ENCODE measurements at places on chromosomes 2 and 18. TPM values are rescaled to one million over a fixed set of nuclear protein-coding genes. Genes with fewer than 3 reads are reported as not detected.
A peak's percentile ranks its signal among the peaks of the same experiment; 100 is the strongest.

GRCh38 chr2:234373060-234373459, 123.8 kb downstream of the ARL4C start:
- no peaks in the 10 kb centered on the region for H3K27me3 ChIP-seq
- no peaks in the 10 kb centered on the region for H3K36me3 ChIP-seq
- DNase-seq: no peak
- H3K4me3 ChIP-seq: no peak overlapping the region
- no peak overlapping the region for H3K27ac ChIP-seq
- H3K4me1 ChIP-seq: peaks cover under 1% of the 10 kb centered on the region

Gene EVX2
- 0.70 TPM for total RNA-seq

- H3K4me3 ChIP-seq: no peak overlapping the region
- DNase-seq: no peak
- H3K27ac ChIP-seq: no peak overlapping the region
- no peaks in the 10 kb centered on the region for H3K4me1 ChIP-seq
- no peaks in the 10 kb centered on the region for H3K27me3 ChIP-seq
- no peaks in the 10 kb centered on the region for H3K36me3 ChIP-seq
Observed at GRCh38 chr18:29726646-29727045, 1315.9 kb downstream of the DSC3 start.

DNA sequence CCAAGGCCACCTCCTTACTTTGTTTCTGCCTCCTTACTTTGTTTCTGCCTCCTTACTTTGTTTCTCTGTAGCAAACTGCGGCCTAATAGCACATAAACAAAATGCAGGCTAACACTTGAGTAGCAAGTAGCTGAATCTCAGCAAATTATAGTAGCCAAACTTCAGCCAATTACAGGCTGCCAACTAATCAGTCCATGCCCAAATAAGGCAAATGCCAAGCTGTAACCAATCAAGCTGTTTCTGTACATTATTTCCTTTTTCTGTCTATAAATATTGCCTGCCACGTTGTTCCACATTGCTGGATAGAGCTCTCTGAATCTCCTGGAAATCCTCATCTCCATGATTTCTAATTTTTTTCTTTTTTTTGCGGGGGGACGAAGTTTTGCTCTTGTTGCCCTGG, 28.7 kb upstream of the FRZB start:
- peaks cover 22% of the 10 kb centered on the region for H3K4me1 ChIP-seq
- no peaks in the 10 kb centered on the region for H3K36me3 ChIP-seq
- DNase-seq: no peak

DNA sequence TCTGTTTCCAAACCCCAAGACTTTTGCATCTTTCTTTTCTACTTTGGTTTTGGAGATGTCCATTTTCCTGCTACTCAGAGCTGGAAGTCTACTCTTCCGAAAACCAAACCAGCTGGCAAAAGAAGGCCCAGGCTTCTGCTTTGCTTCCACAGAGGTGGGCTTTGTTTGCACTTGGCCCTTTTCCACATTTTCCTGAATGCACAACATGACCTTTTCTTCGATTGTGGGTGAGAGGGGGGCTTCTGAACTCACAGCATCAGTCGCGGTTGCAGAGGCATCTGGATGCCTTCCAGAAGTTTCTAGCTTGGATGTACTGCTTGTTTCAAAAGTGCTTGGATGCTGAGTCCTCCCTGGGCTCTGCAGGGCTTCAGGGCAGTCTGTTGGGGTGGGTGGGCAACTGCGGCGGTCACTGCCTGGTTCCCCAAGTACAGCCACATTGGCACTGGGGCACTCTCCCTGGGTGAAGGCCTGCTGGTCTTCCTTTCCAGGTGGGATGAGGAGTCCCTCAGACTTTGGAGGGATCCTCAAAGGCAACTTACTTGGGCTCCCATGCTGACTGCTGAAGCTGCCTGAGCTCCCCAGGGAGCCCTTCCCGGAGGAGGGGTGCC, 112.3 kb upstream of the LYPD1 start:
- H3K4me3 ChIP-seq: no peak overlapping the region
- no peaks in the 10 kb centered on the region for H3K27me3 ChIP-seq
- DNase-seq: no peak
- no peak overlapping the region for H3K27ac ChIP-seq

DNA sequence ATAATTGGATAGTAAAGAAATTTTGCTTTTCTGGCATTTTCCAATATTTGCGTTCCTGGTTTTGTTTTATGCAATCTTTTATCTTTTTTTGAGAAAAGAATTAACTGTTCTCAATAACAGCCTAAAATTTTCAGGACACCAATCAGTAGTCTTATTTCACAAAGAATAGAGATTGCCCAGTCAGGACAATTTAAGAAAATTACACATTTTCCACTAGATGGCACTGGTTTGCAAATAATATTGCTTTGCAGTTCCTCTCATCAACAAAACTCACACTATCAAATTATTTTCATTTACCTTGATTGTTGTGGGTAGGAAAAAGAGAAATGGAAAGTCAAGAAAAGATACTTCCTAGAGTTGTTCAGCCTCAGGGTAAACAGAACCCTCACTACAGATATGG, 2.4 kb upstream of the RBM45 start:
- peak; percentile 68 for DNase-seq
- no peak overlapping the region for H3K4me3 ChIP-seq
- H3K27ac ChIP-seq: no peak overlapping the region
- no peaks in the 10 kb centered on the region for H3K27me3 ChIP-seq
- peaks cover 5% of the 10 kb centered on the region for H3K4me1 ChIP-seq
- no peaks in the 10 kb centered on the region for H3K36me3 ChIP-seq

Gene SP110
- total RNA-seq: 11.6 TPM

DNA sequence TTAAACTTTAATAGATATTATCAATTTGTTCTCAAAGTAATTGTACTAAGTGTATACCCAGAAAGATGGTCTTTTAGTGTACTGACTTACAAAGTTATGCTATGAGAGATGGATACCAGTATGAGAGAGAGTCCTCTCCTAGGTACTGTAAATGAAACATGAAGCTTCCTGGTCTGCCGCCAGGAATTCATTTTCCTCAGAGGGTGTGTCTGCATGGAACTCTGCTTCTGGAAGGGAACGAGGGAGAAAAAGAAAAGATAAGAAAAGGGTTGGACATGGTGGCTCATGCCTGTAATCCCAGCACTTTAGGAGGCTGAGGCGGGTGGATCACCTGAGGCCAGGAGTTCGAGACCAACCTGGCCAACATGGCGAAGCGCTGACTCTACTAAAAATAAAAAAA, 2.2 kb upstream of the SSB start:
- H3K36me3 ChIP-seq: peaks cover 8% of the 10 kb centered on the region
- no peaks in the 10 kb centered on the region for H3K4me1 ChIP-seq
- no peak overlapping the region for H3K27ac ChIP-seq
- no peaks in the 10 kb centered on the region for H3K27me3 ChIP-seq
- DNase-seq: no peak

DNA sequence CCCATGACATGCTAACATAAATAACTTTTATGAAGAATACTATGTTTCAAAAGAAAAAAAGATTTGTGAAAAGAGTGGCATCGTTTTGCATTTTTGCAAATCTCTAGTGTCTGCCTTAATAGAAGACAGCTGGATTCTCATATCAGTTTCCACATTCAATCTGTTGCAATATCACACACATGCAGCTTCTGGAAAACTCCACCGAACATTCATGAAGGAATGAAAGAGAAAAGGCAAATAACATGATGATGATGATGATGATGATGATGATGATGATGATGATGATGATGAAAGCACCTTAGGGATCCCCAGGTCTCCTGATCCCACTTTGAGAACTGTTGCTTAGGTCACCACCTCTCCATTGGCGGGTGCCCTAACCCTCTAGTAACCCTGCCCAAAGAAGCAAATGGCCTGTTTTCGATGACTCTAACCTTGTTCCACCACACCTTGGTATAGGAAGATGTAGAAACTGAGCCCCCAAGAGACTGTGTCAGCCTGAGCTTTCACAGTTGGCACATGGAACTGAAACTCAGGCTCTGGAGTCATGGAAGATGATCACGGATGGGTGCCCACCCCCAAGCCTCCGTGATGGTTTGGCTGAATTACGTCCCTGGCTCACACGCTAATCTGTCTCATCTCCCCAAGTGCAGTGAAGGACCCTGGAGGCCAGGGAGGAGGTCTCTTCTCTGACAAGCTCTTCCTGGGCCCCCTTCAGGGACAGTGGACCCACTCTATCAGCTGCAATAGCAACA, 80.1 kb upstream of the SMAD7 start:
- H3K4me3 ChIP-seq: no peak overlapping the region
- H3K27ac ChIP-seq: no peak overlapping the region
- DNase-seq: no peak
- no peaks in the 10 kb centered on the region for H3K4me1 ChIP-seq
- H3K36me3 ChIP-seq: no peaks in the 10 kb centered on the region
- H3K27me3 ChIP-seq: no peaks in the 10 kb centered on the region

Gene VIT
- total RNA-seq: not detected

DNA sequence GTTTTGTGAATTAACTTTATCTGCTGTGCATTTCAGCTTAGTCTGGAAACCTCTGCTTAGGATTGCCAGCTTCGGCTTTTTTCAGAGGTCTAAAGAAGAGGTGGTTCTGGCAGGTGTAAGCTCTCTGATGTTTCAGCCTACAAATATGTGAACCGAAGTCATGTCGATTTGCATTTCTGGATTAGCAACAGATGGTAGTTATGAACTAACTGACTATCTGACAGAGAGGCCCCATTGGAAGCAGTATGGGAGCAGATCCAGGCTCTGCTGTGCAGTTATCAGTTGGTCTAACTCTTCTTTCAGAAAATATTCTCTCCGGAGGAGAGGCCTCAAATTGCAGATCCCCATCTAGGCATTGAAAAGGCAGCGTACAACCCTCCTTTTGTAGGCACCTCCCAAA, 32.7 kb upstream of the SPRED2 start:
- H3K36me3 ChIP-seq: no peaks in the 10 kb centered on the region
- H3K27ac ChIP-seq: peak overlapping the region; percentile 71
- peaks cover 31% of the 10 kb centered on the region for H3K4me1 ChIP-seq
- no peaks in the 10 kb centered on the region for H3K27me3 ChIP-seq
- DNase-seq: peak; percentile 33

DNA sequence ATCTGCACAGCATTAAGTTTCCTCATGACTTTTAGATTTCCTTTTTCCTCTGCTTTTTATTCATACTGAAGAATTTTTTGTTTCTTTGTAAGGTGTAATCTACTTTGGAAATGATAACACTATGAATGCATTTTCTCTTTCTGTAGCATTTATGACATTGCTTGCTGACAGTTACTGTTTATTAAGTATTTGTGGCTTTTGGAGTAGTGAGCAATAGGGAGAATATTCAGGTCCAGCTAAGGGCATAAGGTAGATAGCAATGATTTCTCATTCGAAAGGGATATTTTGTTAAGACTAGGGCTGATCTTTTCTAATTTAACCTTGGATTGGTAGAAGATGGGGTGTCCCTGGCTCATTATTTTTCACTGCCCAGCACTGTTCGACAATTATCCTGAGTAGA, 80.3 kb downstream of the XRCC5 start:
- peaks cover 44% of the 10 kb centered on the region for H3K36me3 ChIP-seq
- DNase-seq: no peak
- H3K4me3 ChIP-seq: no peak overlapping the region
- H3K4me1 ChIP-seq: peaks cover 42% of the 10 kb centered on the region

- H3K36me3 ChIP-seq: no peaks in the 10 kb centered on the region
- no peak for DNase-seq
- no peak overlapping the region for H3K4me3 ChIP-seq
- no peaks in the 10 kb centered on the region for H3K4me1 ChIP-seq
Observed at GRCh38 chr2:236107942-236108625, 60.1 kb downstream of the GBX2 start.

DNA sequence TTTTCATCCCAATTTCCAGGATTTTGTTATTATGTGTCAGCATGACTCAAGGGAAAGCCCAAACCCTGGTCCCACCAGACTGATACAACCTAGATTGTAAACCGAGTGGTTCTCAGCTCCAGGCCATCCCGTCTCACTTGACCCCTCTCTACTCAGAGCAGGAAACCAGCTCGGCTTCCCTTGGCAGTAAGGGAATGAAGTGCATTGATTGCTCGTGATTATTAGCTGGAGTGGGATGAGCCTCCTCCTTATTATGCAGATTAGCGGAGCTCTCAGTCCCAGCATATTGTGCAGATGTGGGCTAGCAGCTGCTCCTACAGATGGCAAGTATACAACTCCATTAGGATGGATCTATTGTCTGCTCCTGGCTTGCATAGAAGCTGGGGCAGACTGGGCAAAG, 167.6 kb downstream of the LNPK start:
- H3K27me3 ChIP-seq: peaks cover 4% of the 10 kb centered on the region
- no peak overlapping the region for H3K4me3 ChIP-seq
- no peak overlapping the region for H3K27ac ChIP-seq
- no peak for DNase-seq
- no peaks in the 10 kb centered on the region for H3K36me3 ChIP-seq

- H3K36me3 ChIP-seq: no peaks in the 10 kb centered on the region
- H3K27me3 ChIP-seq: no peaks in the 10 kb centered on the region
- DNase-seq: no peak
- no peak overlapping the region for H3K4me3 ChIP-seq
- no peaks in the 10 kb centered on the region for H3K4me1 ChIP-seq
Observed at GRCh38 chr2:204914708-204915107, 369.4 kb downstream of the PARD3B start.

Gene IER3IP1
- total RNA-seq: 16.6 TPM

DNA sequence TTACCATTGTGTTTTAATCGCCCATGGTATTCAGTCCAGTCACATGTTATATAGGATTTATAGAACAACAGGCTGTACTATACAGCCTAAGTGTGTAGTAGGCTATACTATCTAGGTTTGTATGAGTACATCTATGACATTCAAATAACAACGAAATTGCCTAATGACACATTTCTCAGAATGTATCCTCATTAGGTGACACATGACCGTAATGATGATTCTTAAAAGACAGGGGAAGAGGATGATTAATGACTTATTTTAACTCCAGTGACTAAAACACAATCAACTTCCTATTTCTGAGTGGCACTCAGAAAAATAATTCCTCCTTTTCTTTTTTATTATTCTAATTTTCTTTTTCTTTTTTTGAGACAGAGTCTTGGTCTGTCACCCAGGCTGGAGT, 63.0 kb upstream of the ACSL3 start:
- no peak overlapping the region for H3K27ac ChIP-seq
- H3K4me1 ChIP-seq: peaks cover 21% of the 10 kb centered on the region
- peak; percentile 17 for DNase-seq
- H3K36me3 ChIP-seq: no peaks in the 10 kb centered on the region
- no peak overlapping the region for H3K4me3 ChIP-seq
- H3K27me3 ChIP-seq: no peaks in the 10 kb centered on the region

Gene KCNF1
- total RNA-seq: 0.32 TPM

Gene ASTL
- total RNA-seq: not detected

GRCh38 chr2:226429476-226429875, 370.1 kb downstream of the IRS1 start:
- peaks cover 43% of the 10 kb centered on the region for H3K4me1 ChIP-seq
- H3K4me3 ChIP-seq: no peak overlapping the region

Gene ASPRV1
- 0.73 TPM for total RNA-seq

GRCh38 chr2:47486841-47487497, 84.0 kb downstream of the MSH2 start:
- H3K36me3 ChIP-seq: no peaks in the 10 kb centered on the region
- no peaks in the 10 kb centered on the region for H3K27me3 ChIP-seq
- no peak overlapping the region for H3K4me3 ChIP-seq
- H3K27ac ChIP-seq: no peak overlapping the region
- DNase-seq: peak; percentile 5
